ENCODE measurements at places on chromosomes 12 and 14.

- DNase-seq = no peak
Measured at GRCh38 chr12:104504146-104504545, 47.4 kb downstream of the CHST11 start.

DNA sequence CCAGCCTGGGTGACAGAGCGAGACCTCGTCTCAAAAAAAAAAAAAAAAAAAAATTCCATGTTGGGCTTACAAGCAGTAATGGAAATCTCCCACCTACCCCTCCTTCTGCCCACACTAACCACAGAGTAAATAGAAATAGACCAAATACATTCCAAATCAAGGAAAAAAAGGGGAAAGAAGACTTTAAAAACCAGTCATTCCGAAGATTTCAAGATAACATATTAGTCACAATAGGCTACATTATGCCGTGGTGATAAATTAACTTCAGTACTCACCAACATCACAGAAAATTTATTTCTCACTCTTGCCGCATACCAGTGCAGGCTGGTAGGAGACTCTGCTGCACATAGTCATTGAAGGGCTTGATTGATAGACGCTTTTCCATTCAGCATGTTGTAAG lies 15.5 kb upstream of the ETV6 start:
- DNase-seq = no peak

GRCh38 chr14:68577802-68578541 lies 214.9 kb downstream of the ZFP36L1 start:
- DNase-seq = peak; percentile 86

DNA sequence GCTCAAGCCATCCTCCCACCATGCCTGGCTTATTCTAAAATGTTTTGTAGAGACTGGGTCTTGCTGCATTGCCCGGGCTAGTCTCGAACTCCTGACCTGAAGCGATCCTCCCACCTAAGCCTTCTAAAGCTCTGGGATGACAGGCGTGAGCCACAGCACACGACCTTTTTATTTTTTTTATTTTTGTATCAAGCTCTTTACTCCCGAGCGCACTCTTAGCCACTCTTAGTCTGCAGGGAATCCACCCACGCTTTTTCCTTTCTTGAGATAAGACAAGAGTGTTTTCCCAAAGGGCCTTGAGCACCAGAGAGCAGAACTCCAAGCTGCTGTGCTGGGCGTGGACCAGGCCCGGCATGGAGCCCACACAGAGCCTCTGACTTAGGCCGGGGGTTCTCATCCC lies 23.4 kb downstream of the MAP1LC3B2 start:
- no peak for DNase-seq

Data from AG09319 (cell line).